ENCODE measurements at places on chromosomes 5 and 9.

GRCh38 chr9:110126986-110127864 is 80.7 kb downstream of the C9orf152 start:
- DNase-seq: no peak

DNA sequence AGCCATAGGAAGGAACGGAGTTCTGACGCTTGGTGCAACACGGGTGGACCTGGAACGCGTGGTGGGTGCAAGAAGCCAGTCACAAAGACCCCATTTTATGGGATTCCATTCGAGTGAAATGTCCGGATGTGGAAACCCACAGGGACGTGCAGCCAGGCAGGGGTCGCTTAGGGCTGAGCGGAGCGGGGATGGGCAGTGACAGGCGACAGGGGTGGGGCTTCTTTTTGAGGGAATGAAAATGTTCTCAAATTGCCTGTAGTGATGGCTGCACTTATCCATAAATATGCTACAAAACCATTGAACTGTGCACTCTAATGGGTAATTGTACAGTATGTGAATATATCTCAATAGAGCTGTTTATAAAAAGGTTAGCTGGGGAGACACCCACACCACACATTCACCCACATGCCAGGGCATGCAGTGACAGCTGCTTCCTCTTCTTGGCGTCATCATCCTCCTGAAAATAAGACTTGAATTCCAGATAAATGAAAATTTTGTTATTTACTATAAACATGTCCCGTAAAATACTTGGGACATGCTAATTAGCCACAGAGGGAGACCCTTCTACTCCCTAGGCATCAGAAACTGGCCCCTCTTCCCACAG is 71.3 kb upstream of the OLFM1 start:
- no peak for DNase-seq

DNA sequence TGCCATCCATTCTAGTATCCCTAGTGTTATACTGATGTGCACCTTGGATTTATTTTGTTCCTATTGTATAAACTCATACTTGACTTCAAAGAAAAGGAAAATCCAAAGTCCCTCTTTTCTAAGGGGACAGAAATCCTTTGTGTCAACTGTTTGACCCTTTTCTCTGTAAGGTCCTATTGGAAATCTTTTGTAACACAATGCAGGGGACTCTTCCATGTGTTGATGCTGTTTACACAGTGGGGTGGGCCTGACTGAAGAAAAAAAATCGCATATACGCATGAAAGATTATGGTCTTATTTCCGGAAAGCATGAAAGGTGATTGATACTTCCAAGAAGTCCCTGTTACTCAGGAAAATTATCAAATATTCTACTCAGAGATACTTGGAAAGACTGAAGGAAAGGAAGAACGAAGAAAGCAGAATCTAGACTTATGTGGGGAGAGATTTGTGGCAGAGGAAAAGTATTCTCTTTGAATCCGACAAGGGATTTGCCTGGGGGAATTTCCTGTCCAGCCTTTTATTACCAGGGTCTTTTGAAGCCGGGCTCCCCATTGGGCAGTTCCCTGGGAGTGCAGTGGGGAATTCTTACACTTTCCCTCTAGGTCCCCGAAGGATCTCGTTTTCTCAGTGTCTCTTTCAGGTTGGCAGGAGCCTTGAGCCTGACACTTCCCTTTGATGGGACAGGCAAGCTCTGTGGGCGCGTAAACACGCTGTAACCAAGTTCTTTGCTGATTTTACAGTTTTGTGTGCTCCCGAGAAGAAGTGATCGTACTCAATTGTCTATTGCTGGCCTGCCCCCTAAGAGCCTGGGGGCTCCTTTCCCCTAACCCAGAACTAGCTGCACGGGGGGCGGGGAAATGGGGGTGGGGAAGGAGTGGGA is 779 bp upstream of the VCAN start:
- no peak for DNase-seq

- no peak for DNase-seq
Observed at GRCh38 chr5:172701291-172701656, 60.2 kb downstream of the NEURL1B start.

GRCh38 chr5:151822141-151822540 is 50.4 kb downstream of the G3BP1 start:
- DNase-seq: no peak

DNA sequence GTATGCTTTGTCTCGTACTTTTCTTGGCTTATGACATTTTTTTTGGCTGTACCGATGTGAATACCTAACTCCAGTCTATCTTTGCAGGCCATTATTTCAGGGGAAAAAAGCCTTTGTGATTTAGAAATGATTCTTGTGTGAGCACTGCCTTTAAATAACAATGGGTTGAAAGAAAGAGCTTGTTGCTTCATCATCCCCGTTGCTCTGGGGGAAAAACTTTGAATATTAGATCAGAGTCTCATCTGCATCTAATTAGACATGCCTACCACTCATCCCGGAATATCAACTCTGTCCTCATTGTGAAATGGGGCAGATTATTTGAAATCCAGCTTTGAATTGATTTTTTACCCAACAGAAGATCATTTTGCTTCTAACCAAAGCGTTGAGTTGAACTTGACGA is 13.5 kb downstream of the CXCL14 start:
- DNase-seq: no peak

DNA sequence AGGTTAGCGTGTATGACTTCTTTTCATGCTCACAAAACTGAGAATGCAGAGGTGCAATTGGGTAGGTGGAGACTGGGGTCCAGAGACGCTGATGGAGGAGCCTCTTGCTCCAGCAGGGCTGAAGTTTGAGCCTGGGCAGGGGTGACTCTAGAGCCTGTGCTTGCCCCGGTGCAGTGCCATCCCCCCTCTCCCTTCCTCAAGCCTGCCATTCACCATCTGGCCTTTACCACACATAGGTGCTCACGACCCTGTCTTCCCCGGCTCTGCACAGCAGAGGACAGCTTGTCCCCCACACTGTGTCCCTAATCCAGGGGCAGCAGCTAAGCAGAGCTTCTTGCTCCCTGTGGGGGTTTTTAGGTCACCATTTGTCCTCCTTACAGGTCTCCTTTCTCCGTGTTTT is 86.5 kb downstream of the DAP start:
- DNase-seq: no peak

GRCh38 chr5:65085516-65085850 is 316.8 kb downstream of the CWC27 start:
- DNase-seq: no peak

GRCh38 chr5:56558131-56558745 is 257.1 kb upstream of the MAP3K1 start:
- no peak for DNase-seq

GRCh38 chr5:53424686-53425615 is 55.5 kb upstream of the FST start:
- no peak for DNase-seq

DNA sequence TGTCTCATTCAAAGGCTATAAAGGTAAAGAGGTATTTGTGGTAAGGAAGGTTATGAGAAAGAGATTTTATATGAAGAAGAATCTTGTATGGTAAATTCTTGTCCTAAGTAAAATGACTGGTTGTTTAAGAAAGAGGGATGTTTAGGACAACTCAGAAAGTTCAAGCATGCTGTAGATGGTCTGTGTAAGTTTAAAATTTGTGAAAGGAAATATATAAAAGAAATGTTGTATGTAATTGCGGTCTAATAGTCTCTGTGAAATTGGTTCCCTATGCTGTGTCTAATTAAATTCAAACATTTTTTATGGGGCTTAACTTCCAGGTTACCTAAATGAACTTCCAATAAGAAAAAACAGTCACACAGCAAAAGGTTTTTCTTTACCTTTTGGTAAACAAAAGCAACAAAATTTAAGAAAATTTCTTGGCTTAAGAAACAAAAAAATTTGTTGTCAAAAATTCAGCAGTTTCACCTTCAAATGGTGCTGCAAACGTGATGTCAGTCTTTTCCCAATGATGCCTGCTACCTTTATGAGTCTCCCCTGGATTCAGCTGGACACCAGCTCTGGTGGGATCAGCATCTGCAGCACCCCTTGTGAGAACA is 83.0 kb upstream of the FCN1 start:
- DNase-seq: no peak

GRCh38 chr9:37801287-37801850 is 772 bp downstream of the DCAF10 start:
- peak; percentile 66 for DNase-seq

- no peak for DNase-seq
Observed at GRCh38 chr5:5141339-5141599, 1.1 kb downstream of the ADAMTS16 start.

- DNase-seq: peak; percentile 86
Observed at GRCh38 chr5:172772112-172772906, 1.3 kb upstream of the DUSP1 start.

DNA sequence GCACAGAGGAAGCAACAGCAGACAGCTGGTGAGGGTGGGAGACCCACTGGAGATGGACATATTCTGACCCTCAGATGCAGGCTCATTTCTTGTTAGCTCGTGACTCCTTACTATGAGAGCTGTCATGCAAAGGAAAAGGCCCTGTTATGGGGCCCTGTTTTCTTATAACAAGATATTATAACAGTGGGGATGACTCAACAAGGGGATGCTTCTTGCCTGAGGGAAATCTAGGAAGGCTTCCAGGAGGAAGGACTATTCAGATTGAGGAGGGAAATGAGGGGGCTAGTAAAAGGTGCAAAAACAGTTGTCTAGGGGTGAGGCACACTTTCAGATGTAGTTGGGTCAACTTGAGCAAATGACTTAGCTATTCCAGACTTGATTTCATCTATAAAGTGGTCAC is 83.0 kb downstream of the DAB2IP start:
- DNase-seq: no peak

GRCh38 chr9:99690573-99690972 is 131.1 kb upstream of the NR4A3 start:
- DNase-seq: no peak

GRCh38 chr9:563200-563599 is 278.3 kb upstream of the DMRT1 start:
- no peak for DNase-seq

Data from liver (tissue), 10 donors.